ENCODE measurements at places on chromosomes 7 and 10.
A peak's percentile ranks its signal among the peaks of the same experiment; 100 is the strongest.

DNA sequence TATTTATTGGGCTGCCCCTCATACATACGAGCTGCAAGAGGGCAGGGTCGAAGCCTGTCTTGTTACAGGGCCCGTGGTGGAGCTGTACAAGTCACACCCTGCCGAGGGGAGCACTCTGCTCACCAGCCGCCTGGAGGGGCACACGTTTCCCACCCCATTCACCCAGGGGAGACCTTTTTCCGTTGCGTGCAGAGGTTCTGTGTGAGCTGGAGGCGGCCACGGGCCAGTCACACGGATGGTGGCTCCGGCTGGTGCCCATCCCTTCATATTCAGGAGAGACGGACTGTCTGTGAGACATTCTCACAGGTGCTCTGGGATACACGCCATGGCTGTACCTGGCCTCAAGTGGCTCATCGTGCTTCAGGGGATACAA, 47.9 kb upstream of the FAM20C start:
- no peak for DNase-seq

DNA sequence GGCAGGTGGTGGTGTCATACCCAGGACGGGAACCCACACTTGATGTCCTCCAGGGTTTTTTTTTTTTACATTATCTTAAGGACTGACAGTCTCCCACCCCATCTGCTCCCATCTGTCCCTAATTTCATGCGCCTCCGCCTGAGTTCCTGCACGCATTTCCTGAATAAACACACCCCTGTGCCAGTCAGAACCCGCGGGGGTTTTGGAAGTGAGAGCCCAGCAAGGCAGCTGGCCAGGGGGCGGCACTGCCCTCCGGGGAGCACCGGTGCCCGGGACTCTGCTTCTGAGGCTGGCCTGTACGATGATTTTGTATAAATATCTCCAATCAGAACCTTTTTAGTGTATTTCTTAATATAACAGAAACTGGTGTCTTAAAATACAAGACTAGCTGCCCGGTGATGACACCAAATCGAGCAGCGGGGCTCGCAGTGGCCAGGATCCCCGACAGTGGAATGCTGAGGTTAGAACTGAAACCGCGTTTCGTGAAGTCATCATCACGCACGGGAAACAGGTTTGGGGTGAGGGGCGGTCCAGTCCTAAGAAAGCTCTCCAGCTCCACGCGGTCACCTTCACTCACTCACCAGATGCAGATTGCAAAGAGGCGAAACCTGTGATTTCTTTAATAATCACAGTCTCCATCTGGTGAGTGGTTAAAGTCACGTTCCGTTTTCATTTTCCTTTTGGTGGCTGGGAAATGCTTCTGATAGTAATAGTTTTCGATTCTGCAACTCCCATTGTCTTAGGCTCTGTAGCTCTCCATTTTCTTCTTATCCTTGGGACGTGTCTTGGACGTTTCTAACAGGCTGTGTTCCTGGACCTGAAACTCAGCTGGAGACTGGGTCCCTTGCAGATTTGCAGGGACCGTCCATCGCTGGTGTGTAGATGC, 19.7 kb downstream of the BNIP3 start:
- no peak for DNase-seq

DNA sequence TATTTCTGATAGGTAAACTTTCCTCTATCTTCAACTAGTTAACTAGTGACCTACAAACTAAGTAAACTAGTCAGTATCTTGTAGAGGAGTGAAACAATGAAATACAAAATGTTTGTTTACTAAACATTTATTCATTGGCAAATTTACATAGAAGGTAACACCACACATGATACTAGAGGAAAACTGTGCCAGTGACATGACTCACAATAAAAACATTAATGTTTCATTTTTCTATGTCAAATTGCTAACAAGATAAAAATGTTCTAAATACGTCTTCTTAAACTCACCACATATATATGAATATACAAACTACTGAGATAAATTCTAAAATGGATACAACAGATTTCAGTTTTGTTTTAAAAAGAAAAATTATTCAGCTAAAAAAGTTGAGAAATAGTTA, 471.3 kb downstream of the PARD3 start:
- DNase-seq = no peak

DNA sequence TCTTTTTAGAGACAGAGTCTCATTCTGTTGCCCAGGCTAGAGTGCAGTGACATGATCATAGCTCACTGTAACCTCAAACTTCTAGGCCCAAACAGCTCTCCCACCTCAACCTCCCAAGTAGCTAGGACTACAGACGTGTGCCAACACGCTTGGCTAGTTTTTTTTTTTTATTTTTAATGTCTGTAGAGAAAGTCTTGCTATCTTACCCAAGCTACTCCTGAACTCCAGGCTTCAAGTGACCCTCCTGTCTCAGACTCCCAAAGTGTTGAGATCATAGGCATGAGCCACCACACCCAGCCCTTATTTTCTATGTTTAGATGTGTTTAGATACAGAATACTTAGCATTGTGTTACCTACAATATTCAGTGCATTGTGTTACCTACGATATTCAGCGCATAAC, 46.4 kb downstream of the KMT2E start:
- DNase-seq = no peak

DNA sequence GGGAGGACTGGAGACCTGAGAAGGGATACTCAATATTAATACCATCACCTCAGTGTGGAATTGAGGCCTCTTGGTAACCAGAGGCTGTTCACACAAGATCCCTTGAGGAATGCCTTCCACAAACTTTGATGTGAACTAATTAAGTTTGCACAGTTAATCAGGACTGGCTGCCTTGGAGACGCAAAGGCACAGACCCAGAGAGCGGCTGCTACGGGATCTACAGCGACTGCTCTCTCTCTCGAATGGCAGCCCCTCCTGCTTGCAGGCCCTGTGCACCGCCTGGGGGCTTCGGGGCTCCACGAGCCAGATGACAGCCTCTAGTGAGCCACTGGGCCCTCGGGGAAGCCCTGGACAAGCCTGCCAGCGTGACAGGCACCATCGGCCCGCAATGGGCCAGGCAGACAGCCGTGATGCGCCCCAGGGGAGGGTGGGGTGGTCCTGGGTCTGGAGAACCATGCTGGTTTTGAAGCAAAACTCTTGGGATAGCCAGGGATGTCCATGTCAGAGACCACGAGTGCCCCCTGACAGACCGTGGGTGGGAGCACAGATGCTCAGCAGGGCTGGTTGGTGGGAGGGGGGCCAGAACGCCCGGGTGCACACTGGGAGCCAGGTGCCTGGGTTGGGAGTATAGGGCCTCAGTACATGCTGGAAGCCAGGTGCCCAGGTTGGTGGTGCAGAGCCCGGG, 195.6 kb downstream of the ELFN1 start:
- no peak for DNase-seq

DNA sequence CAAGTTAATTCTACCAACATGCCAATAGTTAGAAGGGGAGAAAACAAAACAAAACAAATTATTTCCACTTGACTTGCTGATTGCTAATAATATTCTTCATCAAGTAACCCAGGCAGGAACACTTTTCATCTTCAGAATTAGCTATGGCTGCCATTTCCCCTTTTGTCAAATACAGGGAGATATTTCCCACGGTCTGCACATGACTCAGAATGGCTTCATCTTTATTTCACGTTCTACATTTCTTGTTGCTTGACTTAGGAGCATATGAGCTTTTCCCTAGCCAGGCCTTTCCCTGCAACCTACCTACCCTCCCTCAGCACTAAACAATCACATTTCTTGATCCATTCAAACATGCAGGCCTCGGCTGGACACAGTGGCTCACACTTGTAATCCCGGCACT, 6.5 kb downstream of the CPVL start:
- no peak for DNase-seq

- peak; percentile 80 for DNase-seq
These were observed 25.9 kb downstream of the ST8SIA6 start for GRCh38 chr10:17428351-17429097.

DNA sequence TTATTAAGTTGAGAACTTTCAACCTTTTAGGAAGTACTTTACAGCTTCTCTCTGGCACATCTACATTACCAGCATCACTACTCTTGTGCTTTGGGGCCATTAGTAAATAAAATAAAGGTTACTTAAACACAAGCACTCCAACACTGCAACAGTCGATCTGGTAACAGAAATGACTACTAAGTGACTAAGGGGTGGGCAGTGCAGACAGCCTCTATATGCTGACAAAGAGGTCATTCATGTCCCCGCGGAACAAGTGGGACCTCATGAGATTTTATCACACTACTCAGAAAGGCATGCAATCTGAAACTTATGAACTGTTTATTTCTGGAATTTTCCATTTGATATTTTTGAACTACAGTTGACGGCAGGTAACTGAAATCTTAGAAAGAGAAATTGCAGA, 111.3 kb upstream of the DNAJB12 start:
- no peak for DNase-seq

GRCh38 chr10:24416248-24416647, 207.3 kb downstream of the KIAA1217 start:
- no peak for DNase-seq

DNA sequence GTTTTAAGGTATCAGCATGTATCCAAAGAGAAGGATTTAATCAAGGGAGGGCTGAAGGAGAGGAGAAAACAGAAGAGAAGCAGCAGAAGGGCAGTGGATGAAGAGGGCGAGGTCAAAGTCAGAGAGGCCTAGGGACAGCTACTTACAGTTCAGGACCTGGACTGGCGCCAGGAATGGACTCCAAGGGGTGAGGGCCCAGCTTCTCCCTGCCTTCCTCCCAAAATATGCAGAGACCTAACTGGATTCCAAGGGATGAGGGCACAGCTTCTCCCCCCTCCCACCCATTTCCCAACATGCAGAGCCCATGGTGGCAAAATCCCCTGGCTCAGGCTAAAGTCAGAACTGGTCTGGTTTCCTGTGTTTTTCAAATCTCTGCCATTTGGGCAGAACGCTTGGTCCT, 3.4 kb upstream of the TCF7L2 start:
- no peak for DNase-seq

GRCh38 chr7:137715121-137715520, 131.7 kb downstream of the DGKI start:
- DNase-seq = no peak

GRCh38 chr10:131027256-131027655, 284.3 kb downstream of the TCERG1L start:
- DNase-seq = no peak

DNA sequence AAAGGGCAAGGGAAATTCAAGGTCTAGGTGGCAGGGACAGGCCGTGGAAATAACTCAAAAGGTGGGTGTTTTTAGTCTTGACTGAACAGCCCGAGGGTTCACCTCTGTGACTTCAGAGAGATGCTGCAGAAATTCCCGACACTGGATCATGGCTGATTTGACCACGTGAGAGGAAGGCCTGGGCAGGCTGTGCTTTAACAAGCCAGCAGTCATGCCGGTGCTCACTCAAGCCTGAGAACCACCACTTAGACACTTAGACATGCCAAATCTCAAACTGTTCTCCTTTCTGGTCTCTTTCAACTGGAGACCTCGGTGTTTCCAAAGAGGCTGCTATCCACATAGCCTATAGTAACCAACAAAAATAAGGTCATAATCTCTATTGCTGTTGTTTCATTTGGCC, 15.4 kb downstream of the TECTB start:
- DNase-seq = no peak

GRCh38 chr10:72712136-72712535, 20.2 kb downstream of the MCU start:
- no peak for DNase-seq

- DNase-seq = peak; percentile 36
These were observed 837 bp upstream of the IGFBP3 start for GRCh38 chr7:45921699-45922519.

- DNase-seq = no peak
These were observed 129.8 kb downstream of the GPR158 start for GRCh38 chr10:25304606-25305005.

DNA sequence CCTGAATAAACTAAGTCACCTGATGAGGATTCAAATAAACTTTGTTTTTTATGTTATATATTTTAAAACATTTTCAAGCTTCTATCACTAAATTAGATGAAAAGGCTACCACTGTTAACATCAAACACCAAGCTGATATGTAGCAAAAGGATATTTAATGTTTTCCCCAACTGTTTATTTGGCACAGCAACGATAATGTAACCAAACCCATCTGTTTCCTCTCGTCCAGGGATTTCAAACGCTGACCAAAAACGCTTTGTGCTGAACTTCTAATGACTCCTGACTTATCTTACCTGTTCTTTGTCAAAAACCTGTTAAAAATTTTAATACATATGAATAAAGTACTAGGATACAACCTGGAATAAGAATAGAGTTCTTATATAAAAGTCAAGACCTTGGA, 30.5 kb downstream of the DCLRE1A start:
- DNase-seq = no peak

DNA sequence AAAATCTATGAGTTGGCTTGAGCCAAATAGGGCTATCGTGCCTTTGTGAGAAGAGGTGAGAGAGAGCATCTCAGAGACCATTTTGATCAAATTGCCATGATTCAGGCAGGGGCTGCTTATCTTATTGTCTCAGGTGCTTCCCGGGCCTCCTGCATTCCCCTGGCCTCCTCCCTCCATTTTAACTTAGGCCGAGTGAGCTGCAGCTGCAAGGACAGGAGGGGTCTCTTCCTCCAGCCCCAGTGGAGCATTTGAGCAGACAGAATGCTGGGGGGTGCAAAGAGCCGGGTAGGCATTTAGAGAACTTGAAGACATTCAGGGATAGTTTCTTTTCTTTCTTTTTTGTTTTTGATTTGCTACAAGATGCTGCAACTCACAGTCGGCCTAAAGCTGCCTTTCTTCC, 59.0 kb downstream of the BUB3 start:
- no peak for DNase-seq

Data from CD4-positive, alpha-beta T cell treated with Interleukin-12 subunit alpha and Interleukin-12 subunit beta, for 1 hour (primary cell).